Activated naive CD8-positive, alpha-beta T cell treated with anti-CD3 and anti-CD28 coated beads for 36 hours (primary cell): ENCODE measurements at places on chromosomes 5 and 9. TPM values are rescaled to one million over a fixed set of nuclear protein-coding genes. Genes with fewer than 3 reads are reported as not detected.

Gene FNIP1
- 15.7 TPM for total RNA-seq

Gene ADAMTS16
- not detected for total RNA-seq

GRCh38 chr9:86246752-86247161, 12.7 kb downstream of the C9orf153 start:
- no peaks in the 10 kb centered on the region for H3K27me3 ChIP-seq
- DNase-seq, result no peak
- H3K36me3 ChIP-seq, result peaks cover 2% of the 10 kb centered on the region
- no peak overlapping the region for H3K27ac ChIP-seq
- H3K4me1 ChIP-seq, result no peaks in the 10 kb centered on the region

DNA sequence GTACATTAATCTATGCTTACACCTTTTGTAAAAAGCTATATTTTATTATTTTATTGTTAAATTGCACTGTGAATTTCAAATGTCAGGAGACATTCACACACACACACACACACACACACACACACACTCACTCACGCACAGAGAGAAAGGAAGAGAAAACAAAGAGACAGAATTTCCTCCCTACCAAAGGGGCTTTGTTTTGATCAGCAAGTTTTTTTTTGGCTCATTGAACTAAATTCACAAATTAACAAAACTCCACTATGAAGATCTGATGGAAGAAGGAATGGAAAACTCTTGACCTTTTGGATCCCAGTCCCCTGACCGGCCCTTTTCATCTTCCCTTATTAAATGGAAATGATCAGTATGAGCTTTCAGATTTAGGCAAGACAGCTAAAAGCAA, 161.2 kb downstream of the PDE4D start:
- H3K4me3 ChIP-seq, result no peak overlapping the region
- H3K4me1 ChIP-seq, result no peaks in the 10 kb centered on the region
- H3K27ac ChIP-seq, result no peak overlapping the region
- no peaks in the 10 kb centered on the region for H3K27me3 ChIP-seq

- H3K4me3 ChIP-seq, result no peak overlapping the region
- no peaks in the 10 kb centered on the region for H3K36me3 ChIP-seq
- H3K27ac ChIP-seq, result no peak overlapping the region
- H3K4me1 ChIP-seq, result peaks cover 32% of the 10 kb centered on the region
- no peak for DNase-seq
Observed at GRCh38 chr9:89747596-89747995, 142.8 kb downstream of the GADD45G start.

GRCh38 chr9:127779136-127779981, 893 bp upstream of the SH2D3C start:
- H3K4me3 ChIP-seq, result peak overlapping the region; percentile 98
- peak overlapping the region; percentile 97 for H3K27ac ChIP-seq
- H3K36me3 ChIP-seq, result peaks cover 14% of the 10 kb centered on the region
- H3K4me1 ChIP-seq, result peaks cover 52% of the 10 kb centered on the region
- DNase-seq, result peak; percentile 77
- no peaks in the 10 kb centered on the region for H3K27me3 ChIP-seq

DNA sequence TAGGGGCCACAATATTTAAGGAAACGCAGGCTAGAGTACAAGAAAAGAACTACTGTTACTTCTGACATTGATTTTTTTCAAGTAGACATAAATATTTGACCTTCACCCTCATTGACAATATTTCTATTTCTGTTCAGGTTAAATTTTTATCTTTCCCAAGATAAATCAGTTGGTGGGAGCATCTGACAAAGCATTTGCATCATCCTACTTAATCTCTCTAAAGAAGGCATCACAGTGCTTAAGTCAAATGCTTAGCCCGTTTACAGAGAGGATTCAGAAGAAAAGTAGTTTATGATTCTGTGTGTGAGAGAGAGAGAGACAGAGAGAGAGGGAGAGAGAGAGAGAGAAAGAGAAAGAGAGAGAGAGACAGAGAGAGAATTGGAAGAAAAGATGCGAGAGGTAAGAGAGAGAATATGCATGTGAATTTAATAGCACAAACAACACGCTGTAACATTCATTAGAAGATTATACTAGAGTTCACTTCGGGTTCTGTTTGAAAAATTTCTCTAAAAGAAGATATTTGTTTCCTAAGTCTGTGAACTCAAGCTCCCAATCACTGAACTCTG, 1093.3 kb upstream of the CDH6 start:
- DNase-seq, result no peak
- H3K27me3 ChIP-seq, result no peaks in the 10 kb centered on the region
- no peak overlapping the region for H3K27ac ChIP-seq
- H3K4me3 ChIP-seq, result no peak overlapping the region
- H3K36me3 ChIP-seq, result no peaks in the 10 kb centered on the region

- H3K27me3 ChIP-seq, result peaks cover 16% of the 10 kb centered on the region
- no peaks in the 10 kb centered on the region for H3K36me3 ChIP-seq
- H3K4me3 ChIP-seq, result no peak overlapping the region
- DNase-seq, result no peak
Observed at GRCh38 chr9:68643901-68644809, 60.9 kb upstream of the PIP5K1B start.

DNA sequence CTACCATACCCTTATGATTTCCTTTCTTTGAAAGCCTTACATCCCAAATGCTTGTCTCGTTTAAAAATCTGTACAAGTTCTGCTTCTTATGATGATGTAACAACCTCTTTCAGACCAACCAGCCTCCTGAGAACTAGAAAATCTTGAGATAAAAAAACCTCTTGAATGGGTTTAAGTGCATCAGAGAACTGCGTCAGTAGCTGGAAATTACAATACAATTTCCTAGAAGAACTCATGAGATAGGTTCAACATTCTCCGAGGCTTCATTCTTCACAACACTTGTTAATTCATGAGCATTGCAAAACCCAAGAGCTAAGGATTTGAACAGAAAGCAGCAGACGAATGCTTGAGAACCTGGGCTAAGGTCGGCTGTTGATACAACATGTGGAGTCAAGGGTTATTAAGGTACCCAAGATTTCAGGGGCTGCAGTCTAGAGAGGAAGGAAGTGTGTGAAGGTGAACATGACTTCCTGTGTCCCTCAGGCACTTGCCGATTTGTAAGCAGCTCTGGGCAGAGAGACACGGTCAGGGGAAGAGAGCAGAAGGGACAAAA, 286.0 kb downstream of the ICE1 start:
- H3K27me3 ChIP-seq, result peaks cover 6% of the 10 kb centered on the region
- H3K27ac ChIP-seq, result no peak overlapping the region
- no peaks in the 10 kb centered on the region for H3K36me3 ChIP-seq
- no peak overlapping the region for H3K4me3 ChIP-seq

GRCh38 chr5:57277085-57277484, 103.2 kb downstream of the GPBP1 start:
- H3K4me3 ChIP-seq, result no peak overlapping the region
- peaks cover 4% of the 10 kb centered on the region for H3K4me1 ChIP-seq
- H3K36me3 ChIP-seq, result no peaks in the 10 kb centered on the region
- peaks cover 4% of the 10 kb centered on the region for H3K27me3 ChIP-seq
- no peak for DNase-seq
